Sciatic nerve (tissue), 2 donors: ENCODE measurements at places on chromosomes 16 and 17.

- no peak for DNase-seq
Observed at GRCh38 chr17:57551321-57552079, 193.6 kb downstream of the CCDC182 start.

DNA sequence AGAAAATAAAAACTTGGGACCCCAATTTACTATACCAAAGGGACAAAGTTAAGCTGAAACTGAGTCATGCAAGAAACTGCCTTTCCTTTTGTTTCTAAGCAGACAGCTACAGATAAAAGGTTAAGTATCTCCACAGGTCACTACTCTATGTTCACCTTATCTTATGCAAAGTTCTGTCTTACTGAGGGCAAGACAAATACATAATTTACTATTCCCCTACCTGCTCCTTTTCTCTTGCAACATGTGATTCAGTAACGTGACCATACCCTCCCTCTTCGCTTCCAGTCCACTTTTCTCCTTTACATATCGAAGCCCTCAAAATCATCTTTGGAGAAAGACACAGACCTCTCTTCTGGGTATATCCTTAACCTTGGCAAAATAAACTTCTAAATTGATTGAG lies 42.3 kb downstream of the SCPEP1 start:
- DNase-seq: no peak

GRCh38 chr17:4074831-4075495 lies 67.9 kb downstream of the ZZEF1 start:
- DNase-seq: no peak

DNA sequence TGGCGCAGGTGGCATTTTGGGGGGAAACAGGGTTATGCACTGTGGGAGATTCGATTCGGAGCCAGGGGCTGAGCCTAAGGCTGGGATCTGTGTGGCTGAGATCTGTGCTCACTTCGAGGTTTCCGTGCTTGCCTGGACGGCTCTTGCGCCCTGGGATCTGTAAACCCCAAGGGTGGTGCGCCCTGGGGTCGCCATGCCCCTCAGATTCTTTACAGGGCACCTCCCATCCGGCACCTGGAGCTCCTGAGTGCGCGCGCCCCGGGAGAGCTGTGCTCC lies 377 bp downstream of the SLC13A5 start:
- no peak for DNase-seq

- no peak for DNase-seq
Observed at GRCh38 chr17:70405492-70406220, 236.3 kb downstream of the KCNJ2 start.

GRCh38 chr16:4110680-4111079 lies 5.6 kb downstream of the ADCY9 start:
- no peak for DNase-seq

GRCh38 chr16:6104428-6104827 lies 1006.8 kb upstream of the EEF2KMT start:
- DNase-seq: no peak

GRCh38 chr16:83933885-83934683 lies 19.0 kb upstream of the OSGIN1 start:
- no peak for DNase-seq

GRCh38 chr17:6137716-6138502 lies 67.7 kb downstream of the WSCD1 start:
- no peak for DNase-seq

- DNase-seq: no peak
Observed at GRCh38 chr17:74318391-74318790, 7.6 kb upstream of the KIF19 start.

- no peak for DNase-seq
Observed at GRCh38 chr17:48129981-48130380, 22.4 kb downstream of the SNX11 start.

DNA sequence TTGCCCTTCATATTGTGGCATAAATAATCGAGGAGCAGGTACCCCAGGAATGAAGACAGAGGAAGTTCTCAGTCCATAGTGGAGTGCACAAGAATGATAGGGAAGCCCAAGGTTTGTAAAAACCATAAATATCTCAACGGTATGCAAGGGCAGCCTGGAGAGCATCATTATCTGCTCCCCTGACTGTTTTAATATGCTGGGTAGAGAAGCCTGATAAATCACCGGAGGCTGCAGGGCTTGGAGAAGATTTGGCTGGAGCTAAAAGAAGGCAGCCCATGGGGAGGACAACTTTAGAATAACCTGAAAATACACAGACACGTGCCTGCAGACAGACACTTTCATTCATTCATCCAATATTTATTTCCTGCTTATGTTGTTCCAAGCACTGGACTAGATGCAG lies 205.2 kb upstream of the RPL38 start:
- no peak for DNase-seq

DNA sequence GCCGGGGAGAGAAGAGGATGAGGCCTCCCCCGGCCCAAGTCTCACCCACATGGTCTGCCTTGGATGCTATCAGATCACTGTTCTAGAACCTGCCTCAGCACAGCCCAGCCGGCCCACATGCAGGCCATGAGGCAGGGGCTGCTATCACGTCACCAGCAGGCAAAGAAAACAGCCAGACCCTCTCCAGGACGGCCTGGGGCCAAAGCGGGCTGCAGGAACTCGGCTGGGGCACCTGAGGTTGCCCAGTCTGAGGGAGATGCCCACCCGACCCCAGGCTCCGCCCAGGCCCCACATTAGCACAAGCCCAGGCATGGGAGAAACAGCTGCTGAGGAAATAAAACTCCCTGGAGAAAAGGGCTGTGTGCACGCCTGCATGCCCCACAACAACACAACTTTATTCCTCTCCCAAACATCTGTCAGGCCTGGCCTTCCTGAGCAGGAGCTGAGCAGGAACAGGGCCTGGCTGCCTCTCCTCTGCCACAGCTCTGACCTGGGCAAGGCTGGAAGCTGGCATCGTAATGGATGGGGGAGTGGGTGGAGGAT lies 6.7 kb upstream of the SMIM5 start:
- no peak for DNase-seq

- peak; percentile 91 for DNase-seq
Observed at GRCh38 chr17:5584383-5585286, at the start of gene NLRP1. Gene NLRP1 (minus strand): TSS chr17:5584509. CDS start chr17:5583957, 552 bp downstream.

GRCh38 chr17:47315451-47316266 lies 8.1 kb upstream of the EFCAB13 start:
- DNase-seq: no peak

DNA sequence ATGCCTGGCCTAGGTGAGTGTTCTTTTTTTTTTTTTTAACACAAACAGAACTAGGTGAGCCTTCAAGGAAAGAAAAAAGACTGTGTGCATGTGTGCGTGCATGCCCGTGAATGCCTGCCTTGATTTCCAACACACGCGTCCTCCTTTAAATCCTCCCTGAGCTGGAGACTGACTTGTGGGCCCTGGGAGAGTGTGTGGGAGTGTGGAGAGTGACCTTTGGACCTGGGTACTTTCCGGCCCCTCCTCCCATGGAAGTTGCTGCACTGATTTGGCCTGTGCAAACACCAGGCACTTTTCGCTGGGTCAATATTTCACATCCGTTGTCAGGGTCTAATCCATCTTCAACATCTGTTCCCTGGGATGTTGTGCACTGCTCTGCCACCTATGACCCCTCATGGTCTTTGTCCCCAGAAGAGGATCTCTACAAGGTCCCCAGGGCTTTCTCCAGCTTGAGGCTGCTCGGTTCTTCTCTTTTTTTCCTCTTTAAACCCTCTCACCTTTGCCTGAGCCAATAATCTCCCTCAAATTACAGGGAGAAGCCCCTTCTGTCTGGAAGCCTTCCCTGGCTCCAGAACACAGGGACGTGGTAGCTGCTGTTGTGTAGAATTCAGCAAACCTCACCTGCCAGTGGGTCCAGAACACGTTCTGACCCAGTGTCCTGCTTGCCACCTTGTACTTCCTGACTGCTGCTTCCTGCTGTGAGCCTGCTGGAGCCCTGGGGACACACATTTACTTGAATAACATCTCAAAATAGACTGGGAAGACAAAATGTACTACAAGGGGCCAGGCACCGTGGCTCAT lies 20.8 kb upstream of the ATP5MC1 start:
- no peak for DNase-seq

DNA sequence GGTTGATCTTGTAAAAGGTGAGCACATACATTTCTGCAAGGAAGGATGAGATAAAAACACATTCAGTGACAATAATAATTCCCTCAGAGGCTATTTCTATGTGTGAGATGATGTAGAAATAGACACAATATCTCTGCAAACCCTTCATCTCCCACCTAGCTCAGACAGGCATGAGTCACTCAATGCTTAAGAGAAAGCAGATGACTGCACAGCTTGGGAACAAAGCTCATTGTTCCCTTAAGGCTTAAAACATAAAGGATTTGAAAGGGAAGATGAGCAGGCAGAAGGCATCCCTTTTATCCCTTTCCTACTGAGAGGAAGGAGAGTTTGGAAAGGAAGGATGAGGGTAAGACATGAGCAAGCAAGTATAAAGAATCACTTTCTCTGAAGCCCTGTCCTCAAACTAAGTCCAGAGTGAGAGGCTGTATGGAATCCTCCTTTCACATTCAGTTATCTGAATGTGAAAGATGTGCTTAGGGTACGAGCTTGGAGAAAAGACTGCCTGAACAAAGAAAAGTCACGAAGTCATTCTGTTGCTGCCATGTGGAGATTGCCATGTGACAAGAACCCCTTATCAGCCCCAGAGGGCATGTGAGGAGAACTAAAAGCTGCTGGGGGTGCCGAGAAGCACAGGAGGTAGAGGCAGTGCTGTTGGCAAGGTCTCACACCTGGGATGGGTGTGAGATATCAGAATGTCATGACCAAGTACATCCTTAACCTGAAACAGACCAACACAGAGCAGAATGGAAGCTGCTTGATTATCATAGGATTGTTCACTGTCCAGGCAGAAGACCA lies 58.2 kb downstream of the CNTNAP4 start:
- no peak for DNase-seq

GRCh38 chr17:28335959-28336871 lies 654 bp downstream of the TNFAIP1 start:
- DNase-seq: peak; percentile 81

- no peak for DNase-seq
Observed at GRCh38 chr16:21277045-21277926, 804 bp downstream of the CRYM start.

DNA sequence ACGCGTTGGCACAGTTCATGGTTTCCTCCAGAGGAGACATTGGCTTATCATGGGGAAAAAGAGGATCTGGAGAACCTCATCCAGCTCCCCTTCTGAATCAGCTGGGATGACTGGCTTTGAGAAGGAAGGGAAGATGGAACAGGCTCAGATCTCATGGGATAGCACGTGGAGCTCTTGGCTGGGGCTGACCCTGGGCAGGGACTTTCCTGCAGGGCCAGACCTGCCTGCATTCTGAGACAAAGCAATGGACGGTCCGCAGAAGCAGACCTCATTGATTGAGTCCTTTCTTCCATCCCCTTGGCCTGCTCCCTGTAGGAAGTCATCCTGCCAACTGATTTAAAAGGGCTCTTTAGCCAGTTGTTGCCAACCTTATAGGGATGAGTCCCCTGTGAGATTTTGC lies 26.2 kb downstream of the PLCD3 start:
- DNase-seq: no peak

DNA sequence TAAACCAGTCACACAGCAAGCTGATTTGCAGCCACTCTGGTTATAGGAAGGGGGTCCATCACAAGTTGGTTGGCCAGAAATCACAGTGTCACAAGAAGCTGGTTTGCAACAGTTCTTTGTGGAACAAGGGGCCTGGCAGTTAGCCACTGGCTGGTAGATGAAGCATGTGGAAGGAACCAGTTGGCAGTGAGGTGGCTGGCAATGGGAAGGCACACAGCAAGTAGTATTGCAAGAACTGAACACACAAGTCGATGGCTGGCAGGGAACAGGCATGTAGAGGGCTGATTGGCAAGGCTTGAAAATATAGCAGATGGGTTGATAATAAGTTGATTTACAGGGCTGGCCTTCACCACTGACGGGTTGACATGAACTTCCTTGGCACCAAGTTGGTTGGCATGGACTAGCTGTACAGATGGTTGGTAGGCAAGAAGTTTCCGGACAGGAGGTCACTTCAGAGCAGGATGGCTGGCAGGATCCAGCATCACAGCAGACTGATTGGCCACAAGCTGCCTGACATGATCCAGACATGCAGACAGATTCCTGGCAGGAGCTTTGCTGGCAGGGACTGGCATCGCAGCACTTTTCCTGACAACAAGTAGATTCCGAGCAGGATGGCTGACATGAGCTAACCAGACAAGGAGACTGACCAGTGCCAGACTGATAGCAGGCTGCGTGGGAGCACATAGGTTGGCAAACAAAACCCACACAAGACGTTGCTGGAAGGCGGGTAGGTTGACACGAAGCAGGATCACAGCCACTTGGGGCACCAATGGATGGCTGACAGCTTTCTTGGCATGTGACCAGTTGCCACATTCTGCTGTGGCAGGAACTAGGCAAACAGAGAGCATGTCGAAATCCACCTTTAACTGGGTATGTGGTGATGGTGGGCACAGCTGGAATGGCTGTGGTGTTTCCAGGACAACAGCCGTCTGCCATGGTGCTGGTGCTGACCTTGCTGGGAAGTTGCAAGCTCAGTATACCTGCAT lies at the start of gene KRTAP29-1:
TSS of gene KRTAP29-1 (minus strand) at position 936 of the 986 bp plus-strand sequence. CDS start at position 936, 0 bp downstream.
- no peak for DNase-seq

DNA sequence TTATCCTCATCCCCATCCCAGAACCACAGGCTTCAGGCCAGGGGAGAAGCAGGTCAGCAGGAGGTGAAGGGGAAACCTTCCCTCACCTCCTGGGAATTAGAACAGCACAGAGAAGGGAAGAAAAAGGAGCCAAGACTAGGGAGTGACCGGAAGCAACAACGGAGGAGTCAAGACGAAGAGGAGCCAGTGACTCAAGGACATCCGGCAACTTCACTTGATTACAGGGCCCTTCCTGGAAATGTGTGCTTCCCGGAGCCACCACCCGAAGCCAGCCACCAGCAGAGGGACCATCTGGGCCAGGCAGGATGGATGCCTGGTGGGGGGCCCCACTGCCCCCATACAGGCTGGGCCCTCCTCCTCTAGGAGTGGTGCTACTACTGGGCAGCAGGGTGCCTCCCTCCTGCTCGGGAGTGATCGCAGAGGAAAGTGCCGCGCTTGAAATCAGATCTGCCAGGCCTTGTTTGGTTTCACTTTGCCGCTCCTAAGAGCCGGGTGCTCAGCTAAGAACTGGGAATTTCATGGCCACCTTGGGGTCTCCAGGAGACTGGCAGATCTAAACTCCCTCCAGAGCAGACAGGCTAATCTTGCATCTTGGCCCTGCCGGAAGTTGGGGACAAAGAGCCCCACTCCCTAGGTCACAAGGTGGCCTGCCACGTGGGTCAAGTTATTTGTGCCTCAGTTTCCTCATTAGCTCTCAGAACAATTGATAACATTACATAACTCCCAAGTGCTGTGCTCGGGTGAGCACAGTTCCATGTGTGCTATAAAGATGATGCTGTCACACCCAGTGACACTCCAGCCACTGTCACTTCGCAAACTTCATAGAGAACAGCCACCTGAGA lies 6.6 kb downstream of the CDC42EP4 start:
- no peak for DNase-seq

DNA sequence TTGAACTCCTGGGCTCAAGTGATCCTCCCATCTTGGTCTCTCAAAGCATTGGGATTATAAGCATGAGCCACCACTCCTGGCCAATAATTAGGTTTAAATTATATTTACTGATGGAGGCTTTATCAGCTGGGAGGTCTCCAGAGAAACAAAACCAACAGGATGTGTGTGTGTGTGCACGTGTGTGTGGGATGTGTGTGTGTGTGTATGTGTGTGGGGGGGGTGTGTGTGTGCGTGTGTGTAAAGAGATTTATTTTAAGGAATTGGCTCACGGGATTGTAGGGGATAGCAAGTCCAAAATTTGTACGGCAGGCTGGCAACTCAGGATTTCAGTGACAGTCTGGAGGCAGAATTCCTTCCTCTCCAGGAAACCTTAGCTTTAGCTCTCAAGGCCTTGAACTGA lies 4.6 kb downstream of the MMP25 start:
- no peak for DNase-seq
